ENCODE measurements at places on chromosomes 16 and 17.

DNA sequence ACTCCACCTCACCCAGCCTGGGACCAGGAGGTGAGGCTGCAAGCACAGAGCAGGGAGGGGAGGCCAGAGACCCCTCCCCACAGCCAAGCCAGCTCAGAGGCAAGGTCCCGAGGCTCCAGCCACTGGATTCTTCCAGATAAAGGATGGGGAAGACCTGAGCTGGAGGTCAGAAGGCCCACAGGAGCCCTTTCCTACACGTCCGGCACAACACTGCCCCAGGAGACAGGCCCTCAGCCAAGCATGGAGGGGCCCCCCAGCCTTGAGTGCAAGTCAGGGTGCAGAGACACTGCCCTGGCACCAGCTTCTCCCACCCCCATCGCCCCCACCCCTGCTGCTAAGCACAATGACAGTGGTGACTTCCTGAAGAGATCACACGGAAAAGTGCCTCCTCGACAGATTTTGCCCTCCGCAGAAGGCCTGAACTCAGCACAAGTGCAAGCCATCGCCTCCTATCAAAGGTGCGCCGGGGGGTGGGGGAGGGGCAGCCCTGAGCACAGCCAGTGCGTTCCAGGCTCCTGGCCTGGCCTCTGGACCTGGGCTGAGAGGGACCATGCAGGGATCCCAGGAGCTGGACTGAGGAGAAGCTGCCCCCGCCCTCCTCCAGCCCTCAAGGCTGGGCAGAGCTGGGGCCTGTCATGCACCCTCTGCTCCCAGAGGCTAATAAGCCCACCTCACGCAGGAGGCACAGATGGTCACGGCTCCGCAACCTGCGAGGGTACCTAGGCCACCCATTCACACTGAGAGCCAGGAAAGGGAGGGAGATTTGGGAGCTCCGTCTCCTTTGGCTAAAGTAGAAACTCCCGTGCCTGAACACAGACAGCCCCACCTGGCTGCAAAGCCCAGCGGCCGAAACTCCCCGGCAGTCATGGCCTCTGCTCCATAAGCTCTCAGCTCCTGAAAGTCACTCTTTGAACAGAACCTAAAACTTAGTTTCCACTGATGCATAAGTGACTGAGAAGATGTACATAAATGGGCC is 2.7 kb downstream of the MAFG start:
- DNase-seq: no peak

- DNase-seq: no peak
Observed at GRCh38 chr17:81378941-81379511, 16.2 kb upstream of the BAHCC1 start.

- no peak for DNase-seq
Observed at GRCh38 chr16:1093284-1094123, 2.5 kb downstream of the C1QTNF8 start.

- no peak for DNase-seq
Observed at GRCh38 chr16:21156767-21157467, 1.6 kb upstream of the LDAF1 start.

DNA sequence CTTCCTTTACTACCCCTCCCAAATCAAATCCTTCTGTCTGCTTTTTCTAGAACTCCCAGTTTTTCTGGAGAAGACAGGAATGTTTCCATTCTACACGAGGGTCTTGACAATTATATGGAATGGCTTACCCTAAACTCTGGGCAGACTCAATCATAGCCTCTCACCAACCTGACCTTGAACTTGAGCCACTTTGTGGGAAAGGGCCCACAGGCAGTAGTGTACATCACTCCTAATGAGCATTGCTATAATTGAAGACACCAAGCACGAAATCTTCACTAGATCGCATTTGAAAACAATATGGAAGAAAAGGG is 1.6 kb upstream of the HOXB13 start:
- no peak for DNase-seq

- no peak for DNase-seq
Observed at GRCh38 chr17:6191405-6192324, 121.5 kb downstream of the WSCD1 start.

- DNase-seq: no peak
Observed at GRCh38 chr17:79064026-79064425, 10.6 kb upstream of the ENGASE start.

- no peak for DNase-seq
Observed at GRCh38 chr16:17633181-17633951, 162.6 kb upstream of the XYLT1 start.

DNA sequence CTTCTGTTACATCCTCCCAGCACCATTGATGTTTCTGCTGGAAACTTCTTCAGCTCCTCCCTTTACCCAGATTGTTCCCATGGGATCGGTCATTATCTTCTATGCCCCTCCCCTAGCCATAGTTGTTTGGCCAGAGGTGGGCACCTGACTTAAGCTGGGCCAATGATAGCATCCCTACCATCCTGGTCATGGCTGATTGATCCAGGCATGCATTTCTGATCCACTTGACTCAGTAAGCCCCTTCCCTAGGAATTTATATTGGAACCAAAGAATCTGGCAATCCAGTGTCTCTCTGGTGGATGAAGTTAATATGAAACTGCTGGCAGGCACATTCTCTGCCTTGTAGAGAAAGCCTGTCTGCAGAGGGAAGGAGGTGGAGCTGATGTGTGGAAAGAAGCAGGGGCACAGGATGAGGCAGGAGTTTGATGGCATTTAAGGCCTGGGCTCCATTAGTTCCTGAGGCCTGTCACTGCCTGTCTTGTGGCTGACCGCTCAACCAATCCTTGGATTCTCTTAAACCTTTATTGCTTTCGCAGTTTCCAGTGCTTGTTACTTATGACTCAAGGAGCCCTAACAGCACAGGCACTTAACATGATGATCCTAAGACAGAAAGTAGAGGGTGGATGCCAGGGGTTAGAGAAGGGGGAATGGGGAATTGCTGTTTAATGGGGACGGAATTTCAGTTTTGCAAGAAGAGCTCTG is 152.4 kb downstream of the ABCC12 start:
- DNase-seq: no peak

DNA sequence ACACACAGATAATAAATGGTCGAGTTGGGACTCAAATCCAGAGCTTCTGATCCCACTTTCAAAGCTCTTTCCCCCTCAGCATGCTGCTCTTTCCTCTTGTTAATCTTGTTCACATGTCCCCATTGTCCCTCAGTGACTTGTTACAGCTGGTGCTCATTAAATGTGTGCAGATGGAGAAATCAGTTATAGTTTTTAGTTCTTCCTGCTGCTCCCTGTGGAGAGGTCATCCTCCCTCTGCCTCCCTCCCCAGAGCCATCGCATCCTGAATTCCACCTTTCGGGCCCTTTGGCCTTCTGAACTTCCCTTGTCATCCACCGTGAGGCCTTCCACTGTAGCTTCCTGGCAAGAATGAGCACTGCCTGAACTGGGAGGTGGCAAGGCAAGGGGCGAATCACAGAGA is 179.6 kb downstream of the WSCD1 start:
- DNase-seq: no peak

- DNase-seq: no peak
Observed at GRCh38 chr17:28573521-28573920, 2.2 kb upstream of the PIGS start.

- DNase-seq: no peak
Observed at GRCh38 chr16:25817876-25818275, 126.1 kb downstream of the HS3ST4 start.

DNA sequence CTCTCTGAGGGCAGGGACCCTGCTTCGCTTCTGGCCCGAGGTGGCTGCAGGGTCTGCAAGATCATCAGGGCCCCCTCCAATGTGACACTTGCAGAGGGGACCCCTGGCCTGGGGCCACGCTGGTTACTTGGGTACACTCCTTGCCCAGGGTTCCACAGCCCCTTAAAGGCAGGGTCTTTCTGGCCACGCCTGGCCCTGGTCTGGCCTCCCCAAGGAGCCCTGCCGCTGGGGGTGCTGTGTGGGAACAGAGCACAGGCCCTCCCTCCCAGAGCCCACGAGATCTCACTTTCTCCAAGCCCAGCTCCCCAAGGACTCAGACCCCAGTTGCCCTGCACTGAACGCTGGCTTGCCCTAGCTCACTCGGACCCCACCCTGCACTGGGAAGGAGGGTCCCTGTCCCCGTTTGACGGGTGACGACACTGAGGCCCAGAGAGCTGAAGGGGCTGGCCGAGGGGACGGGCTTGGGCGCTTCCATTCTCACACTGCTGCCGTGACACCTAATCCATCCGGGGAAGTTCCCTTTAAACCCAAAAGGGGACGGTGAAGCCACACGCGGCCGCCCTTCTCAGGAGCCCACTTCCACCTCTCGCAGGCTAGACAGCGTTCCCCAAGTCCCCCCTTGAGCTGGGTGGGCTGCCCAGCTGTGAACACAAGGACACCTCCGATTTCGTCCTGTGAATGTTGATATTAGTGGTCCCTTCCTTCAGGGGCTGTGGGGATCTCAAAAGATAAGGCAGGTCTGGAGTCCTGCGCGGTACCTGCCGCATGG is 26.9 kb upstream of the OSGIN1 start:
- DNase-seq: no peak

DNA sequence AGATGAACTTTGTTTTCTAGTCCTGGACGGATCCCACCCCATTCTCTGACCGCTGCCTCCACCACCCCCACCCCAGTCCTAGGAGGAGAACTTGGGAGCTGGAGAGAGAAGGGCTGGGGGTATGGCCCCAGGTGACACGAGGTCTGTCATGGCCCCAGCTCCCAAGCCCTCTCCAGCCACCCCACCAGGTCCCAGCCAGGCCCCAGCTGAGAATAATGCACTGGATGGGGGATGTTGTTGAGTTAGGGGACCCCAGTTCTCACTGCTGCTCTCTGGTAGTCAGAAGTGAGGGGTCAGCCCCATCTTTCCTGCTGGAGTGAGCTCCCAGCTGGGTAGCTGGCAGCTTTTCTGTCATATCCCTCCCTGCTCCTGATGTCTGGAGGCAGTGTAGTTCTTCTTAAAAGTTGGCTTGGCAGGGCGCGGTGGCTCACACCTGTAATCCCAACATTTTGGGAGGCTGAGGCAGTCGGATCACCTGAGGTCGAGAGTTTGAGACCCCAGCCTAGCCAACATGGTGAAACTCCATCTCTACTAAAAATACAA is 4.6 kb upstream of the COL1A1 start:
- no peak for DNase-seq

DNA sequence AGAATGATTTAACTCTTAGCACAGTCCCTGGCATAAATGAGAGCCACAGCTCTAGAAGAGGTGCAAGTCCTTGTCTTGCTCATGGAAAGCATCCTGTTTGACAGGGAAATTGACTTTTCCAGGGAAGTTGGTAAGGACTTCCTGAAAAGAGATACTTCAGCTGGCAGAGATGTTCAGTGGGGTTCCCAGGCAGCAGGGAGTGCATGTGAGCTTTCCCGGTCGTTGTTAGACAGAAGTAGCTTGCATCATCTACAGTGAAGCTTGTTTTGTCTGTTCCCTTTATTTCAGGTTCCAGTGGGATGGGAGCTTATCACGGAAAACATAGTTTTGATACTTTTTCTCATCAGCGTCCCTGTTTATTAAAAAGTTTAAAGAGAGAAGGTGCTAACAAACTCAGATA is 22.9 kb downstream of the ALDH3A2 start:
- no peak for DNase-seq

GRCh38 chr16:68420366-68420942 is 27.9 kb downstream of the SMPD3 start:
- DNase-seq: no peak

DNA sequence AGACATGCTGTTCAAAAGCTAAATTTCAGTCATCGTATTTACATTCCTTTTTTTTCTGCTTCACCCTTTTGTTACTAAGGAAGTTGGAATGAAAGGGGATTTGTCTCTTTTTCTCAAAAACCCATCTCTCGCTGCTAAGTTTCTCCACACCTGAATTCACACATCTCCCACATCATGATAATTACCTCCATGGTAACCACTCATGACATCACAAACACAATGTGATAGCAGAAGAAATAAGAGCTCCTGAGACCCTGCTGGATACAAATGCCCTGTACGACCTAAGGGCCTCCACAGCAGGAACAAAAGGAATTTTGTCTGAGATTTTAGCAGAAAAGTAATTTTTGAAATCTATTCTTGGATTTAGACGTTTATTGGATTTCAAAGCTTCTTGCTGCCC is 82.6 kb upstream of the GNAO1 start:
- no peak for DNase-seq

DNA sequence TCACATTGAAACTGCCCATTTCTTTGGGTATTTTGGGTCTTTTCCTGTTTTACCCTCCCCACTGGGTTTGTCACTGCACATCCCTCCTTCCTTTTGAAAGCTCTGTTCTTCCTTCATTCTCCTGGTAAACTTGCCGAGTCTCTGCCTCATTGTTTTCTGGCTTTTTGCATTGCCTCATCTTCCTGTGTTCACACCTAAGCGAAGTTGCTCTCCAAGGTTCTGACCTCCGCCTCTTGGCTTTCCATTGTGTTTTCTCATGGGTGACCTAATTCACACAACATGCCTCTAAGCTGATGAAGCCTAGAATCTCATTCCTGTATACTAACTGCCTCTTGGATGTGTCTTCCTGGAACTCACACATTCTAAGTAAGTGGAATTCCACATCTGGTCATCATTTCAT is 1096.1 kb upstream of the EEF2KMT start:
- DNase-seq: no peak

DNA sequence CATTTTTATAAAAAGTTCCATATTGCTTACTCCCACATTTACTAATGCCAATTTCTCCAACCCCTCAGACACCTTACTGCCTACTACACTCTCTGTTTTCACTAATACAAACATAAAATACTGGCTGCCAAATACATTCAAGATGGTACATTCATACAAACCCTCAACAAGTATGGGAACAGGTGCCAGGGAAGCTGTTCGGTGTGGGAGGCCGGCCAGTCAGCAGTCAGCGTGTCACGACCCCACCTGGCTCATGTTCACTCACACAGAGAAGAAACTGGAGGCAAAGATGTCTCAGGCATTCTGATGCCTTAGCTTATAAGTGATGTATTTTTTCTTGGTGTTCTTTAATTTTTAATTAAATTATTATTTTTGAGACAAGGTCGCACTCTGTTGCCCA is 42.4 kb upstream of the TRAP1 start:
- no peak for DNase-seq

- no peak for DNase-seq
Observed at GRCh38 chr16:84266451-84266850, 26.6 kb upstream of the KCNG4 start.

GRCh38 chr16:72397876-72398275 is 225.9 kb upstream of the PMFBP1 start:
- DNase-seq: no peak

- DNase-seq: no peak
Observed at GRCh38 chr16:1997494-1998359, 8.0 kb downstream of the SYNGR3 start.

Data from CD8-positive, alpha-beta memory T cell (primary cell).